Fibroblast of pulmonary artery (primary cell): ENCODE measurements at places on chromosomes 13 and 19.
A peak's percentile ranks its signal among the peaks of the same experiment; 100 is the strongest.

GRCh38 chr19:11693505-11694499 is 44.9 kb downstream of the ZNF823 start:
- DNase-seq, result peak; percentile 59

- no peak for DNase-seq
Observed at GRCh38 chr13:26531742-26532141, 25.7 kb upstream of the WASF3 start.

GRCh38 chr19:42108527-42109389 is 23.5 kb downstream of the POU2F2 start:
- peak; percentile 95 for DNase-seq

- DNase-seq, result no peak
Observed at GRCh38 chr13:108919036-108919907, 289.9 kb downstream of the MYO16 start.

DNA sequence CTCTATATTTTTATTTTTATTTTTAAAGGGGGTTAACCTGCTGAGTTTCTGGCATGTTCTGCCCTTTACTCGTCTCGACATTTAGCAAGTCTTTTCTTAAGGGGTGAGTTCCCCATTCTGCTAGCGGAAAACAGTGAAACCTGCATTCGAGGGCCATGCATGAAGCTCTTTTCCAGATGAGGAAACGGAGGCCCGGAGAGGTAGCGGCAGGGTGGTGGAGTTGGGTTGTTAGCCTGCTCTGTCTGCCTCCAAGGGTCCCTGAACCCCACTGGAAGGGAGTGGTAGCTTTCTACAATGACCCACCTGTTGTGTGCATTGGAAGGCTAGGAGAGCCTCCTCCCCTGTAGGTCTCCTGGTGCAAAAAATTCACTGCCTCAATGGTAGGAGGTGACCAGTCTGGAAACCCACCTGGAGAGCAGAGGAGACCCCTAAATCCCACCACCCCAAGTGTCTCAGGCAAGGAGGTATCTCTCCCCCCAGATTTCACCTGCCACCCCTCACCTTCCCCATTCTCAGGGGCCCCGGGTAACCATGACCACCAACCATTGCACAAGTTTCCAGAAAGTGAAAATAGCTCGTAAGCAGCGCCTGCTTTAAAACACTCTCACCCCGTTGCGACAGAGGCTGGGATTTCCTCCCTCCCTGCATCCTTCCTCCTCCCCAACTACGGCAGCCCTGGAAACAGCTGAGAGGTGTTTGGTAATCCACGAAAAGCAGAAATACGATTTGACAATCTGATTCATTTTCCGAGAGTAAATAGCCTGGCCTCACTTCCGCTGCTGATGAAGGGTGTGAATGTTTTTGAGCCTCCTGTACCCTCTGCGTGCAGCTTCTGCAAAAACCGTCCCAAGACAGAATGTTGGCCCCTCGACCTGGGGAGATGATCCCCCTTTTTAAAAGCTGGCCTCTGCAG is 3.5 kb downstream of the KLF2 start:
- peak; percentile 94 for DNase-seq

- peak; percentile 93 for DNase-seq
Observed at GRCh38 chr19:12806242-12807081, at the start of gene RNASEH2A. Gene RNASEH2A (plus strand): TSS chr19:12806584. CDS start chr19:12806674, 90 bp downstream.

DNA sequence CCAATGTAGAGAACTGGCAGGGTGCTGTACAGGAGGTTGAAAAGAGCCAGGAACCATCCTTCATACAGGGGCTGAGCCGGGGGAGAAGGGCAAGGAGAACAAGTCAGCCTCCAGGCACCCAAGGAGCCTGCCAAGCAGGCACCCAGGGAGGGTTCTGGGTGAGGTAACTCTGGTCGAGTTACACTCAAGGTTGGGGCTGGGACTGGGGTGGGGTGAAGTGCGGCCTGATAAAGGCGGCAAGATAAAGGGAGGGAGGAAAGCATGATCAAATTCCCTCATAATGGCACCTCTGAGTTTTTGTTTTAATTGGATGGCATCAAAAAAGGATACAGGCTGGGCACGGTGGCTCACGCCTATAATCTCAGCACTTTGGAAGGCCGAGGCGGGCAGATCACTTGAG is 25.0 kb downstream of the ATP8B3 start:
- DNase-seq, result no peak

- DNase-seq, result no peak
Observed at GRCh38 chr19:7916103-7916954, 1.7 kb downstream of the TGFBR3L start.
